ENCODE measurements at places on chromosomes 11 and 22.

DNA sequence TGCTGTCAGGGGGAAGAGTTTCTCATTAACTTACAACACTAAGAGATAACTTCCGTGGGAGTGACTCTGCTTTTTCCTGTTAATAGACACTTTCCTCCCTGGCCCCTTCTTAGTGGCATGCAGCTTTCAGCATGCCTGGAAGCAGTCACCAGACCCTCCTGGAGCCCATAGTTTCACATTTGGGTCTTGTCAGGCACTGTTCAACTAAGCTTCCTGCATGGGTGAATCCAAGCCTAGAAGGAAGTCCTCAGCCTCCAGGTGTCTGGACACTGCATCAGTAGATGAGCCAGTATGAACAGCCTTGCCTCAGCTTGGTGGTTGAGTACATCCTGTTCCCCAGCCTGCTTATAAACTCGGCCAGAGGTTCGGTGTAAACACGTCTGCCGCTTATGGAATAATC, 68.1 kb downstream of the PPP6R3 start:
- no peak for DNase-seq

DNA sequence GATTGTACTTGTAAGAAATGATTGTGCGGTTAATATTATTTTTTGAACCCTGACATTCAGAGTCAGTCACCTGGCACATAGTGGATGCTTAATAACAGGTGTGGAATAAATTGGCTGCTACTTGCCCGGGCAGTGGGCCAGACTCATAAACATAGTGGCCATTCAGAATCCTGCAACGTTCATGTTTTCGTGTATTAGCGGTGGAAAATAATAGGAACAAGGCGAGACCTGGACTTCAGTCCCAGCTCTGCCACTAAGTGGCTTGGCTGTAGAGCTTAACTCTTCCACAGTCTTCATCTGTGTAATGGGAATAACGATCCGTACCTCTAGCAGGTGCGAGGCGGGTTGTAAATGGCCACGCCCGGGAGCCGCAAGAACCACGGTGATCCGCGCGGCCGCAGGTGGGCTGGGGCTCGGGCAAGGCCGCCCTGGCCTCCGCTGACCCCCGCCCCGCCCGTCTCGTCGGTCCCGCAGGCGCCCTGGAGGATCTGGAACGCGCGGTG, 761 bp upstream of the TMEM25 start:
- no peak for DNase-seq

DNA sequence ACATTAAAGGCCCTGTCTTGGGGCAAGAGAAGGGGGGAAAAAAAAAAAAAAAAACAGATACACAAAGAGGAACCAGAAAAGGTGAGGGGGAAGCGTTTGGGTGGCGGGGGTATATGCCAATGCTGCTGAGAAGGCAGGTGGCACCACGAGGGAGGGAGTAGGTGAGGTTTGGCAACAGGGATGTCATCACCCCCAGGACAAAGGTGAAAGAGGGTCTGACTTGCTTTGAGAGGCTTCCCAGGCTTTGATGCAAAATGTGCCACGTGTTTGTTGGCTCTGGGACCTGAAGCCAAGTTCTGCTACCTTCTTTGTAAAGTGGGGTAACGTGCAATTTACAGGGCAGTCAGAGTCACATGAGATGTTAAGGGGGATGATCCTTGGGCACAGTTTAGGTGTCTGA, 4.1 kb downstream of the YPEL1 start:
- no peak for DNase-seq

DNA sequence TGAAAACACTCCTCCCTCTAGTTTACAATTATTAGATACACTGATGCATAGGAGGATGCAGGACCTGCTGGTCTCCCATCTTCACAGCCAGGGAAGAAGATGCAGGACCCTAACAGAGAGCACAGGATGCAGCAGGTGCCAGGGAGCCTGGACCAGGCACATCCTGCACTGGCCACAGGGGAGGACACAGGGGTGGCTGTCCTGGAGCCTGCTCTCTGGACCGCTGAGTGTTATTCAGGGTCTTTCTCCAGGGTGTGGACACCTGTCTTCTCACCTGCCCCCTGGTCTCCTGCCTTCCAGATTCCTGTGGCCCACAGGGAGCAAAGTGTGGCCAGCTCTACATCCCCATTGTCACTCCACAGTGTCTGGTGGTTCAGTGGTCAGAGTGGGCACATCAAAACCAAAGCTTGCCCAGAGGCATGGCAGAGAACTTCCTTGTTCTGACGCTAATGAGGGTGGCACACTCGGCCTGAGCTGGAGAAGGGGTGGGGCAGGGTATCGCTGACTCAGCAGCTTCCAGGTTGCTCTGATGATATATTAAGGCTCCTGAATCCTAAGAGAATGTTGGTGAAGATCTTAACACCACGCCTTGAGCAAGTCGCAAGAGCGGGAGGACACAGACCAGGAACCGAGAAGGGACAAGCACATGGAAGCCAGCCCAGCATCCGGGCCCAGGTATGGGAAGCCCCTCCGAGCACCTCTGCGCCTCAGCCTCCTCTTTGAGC, at the start of gene APOBEC3A:
Gene APOBEC3A, plus strand, starts transcription at position 564 of the 725 bp plus-strand sequence. Its CDS starts 83 bp downstream, at position 647.
- DNase-seq: no peak

- peak; percentile 59 for DNase-seq
Measured at GRCh38 chr22:45600790-45601730, 70.6 kb upstream of the ATXN10 start.

DNA sequence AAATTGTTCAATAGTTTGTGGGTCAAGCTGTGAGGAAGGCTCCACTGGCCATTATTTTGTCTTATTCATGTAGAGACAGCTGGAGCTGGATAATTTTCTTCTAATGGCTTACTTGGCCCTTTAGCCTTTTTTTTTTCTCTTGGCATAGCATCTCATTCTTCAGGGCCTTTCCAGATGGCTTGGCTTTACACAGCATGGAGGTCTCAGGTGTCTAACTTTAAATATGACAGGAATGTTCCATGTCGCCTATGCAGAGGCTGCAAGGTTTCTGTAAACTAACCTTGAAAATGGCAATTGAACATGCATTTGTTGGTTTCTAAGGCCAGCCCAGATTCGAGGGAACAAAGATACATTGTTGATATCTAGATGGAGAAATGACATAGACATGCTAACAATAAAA, 247.9 kb upstream of the CNTN5 start:
- no peak for DNase-seq

DNA sequence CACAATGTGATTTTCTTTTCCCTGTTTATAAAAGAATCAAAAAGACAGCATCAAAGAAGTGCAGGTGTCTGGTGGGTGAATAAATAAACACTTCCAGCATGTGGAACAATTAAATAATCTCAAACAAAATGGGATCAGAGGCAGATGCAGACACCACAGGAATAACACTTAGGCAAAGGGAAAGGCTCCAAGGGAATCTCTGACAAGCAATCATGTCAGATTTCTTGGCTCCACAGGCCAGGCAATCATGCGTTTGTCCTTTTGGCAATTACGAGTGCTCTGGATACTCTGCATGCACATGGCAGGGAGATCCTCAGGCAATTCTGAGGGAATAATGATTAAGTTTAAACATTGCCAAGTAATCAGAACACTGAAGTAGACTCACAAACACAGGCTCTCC, 403.5 kb upstream of the LUZP2 start:
- no peak for DNase-seq

DNA sequence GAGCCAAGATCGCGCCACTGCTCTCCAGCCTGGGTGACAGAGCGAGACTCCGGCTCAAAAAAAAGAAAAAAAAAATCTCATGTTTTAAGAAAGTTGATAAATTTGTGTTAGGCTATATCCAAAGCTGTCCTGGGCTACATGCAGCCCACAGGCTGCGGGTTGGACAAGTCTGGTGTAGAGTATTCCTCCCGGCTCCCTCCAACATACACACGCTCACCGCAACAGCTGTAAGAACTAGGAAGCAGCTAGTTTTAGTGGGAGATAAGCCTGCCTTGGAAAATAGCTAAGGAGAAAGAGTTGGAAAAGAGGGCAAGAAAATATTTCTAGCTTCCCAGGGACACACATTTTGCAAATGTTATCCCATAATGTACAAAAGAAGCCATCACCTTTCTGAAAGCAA, 46.6 kb downstream of the CELF1 start:
- DNase-seq: no peak
